ENCODE measurements at places on chromosomes 7 and 10. TPM values are rescaled to one million over a fixed set of nuclear protein-coding genes. Genes with fewer than 3 reads are reported as not detected.
A peak's percentile ranks its signal among the peaks of the same experiment; 100 is the strongest.

LRRC18 gene
- not detected for total RNA-seq

DNA sequence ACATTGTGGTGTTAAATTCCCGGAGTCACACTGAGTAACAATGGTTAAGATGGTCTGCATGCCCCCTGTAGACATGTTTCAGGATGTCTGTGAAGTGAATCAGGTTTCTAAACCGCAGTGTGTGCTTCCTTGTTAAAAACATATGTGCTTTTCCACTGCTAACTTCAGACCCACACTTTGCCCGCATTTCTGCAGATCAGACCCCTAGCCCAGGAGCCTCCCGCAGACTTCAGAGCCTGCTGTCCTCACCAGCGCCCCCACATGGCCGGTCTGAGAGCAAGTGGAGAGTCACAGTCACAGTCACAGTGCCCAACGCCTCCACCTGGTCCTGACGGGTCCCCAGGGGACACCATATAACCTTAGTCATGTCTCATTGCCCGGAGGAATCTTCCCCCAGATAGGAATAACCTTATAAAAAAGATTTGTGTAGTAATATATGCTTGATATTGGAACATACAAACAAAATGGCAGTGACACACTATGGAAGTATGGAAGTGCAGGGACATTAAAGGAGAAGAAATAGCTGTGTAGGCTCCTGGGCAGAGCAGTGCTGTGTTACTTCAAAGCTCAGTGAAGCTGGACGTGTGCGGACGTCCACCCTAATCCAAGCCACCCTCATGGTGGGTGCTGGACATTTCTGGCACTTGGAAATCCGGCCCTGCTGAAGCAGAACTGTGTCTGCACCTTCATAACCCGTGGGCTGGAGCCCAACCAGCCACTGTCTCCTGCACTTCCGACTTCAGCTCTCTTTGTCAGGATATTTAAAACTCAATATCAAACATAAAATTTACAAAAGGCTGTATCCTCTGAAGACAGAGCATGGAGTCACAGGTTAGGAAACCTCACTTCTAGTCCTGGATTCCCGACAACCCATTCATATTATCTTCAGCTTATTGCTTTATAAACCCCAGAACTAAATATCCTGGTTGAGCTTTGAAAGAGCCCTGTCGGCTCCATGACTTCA is 29.0 kb downstream of the GSTO2 start:
- no peaks in the 10 kb centered on the region for H3K27me3 ChIP-seq
- no peaks in the 10 kb centered on the region for H3K4me1 ChIP-seq
- no peaks in the 10 kb centered on the region for H3K36me3 ChIP-seq

GRCh38 chr7:105881439-105881838 is 5.0 kb upstream of the ATXN7L1 start:
- H3K27ac ChIP-seq: no peak overlapping the region
- DNase-seq: no peak
- H3K27me3 ChIP-seq: no peaks in the 10 kb centered on the region
- H3K36me3 ChIP-seq: no peaks in the 10 kb centered on the region
- H3K4me3 ChIP-seq: no peak overlapping the region
- no peaks in the 10 kb centered on the region for H3K4me1 ChIP-seq

DNA sequence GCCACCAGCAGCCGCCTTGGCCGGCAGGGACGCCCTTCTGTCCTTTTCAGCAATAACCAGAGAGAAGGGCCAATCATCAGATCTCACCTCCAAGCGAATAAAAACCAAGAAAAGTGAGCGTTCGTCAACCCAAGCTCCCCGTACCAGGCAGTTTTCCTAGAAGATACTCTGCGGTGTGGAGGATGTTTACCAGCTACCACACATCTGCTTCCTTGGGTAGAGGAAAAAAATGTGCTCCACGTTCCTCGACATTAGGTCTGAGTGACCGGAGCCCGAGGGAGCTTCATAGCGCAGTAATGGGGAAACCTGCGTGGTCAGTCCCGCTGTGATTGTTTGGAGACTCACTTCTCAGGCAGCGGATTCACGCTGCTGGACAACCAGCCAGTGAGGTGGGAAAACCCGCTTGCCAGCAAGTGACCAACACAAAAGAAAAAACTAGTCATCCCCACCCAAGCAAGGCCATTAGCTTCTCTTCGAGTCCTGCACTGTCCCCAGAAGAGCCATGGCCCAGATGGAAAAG is 73.0 kb downstream of the ZRANB1 start:
- DNase-seq: no peak
- no peak overlapping the region for H3K4me3 ChIP-seq
- no peaks in the 10 kb centered on the region for H3K4me1 ChIP-seq
- H3K36me3 ChIP-seq: no peaks in the 10 kb centered on the region
- no peaks in the 10 kb centered on the region for H3K27me3 ChIP-seq

DNA sequence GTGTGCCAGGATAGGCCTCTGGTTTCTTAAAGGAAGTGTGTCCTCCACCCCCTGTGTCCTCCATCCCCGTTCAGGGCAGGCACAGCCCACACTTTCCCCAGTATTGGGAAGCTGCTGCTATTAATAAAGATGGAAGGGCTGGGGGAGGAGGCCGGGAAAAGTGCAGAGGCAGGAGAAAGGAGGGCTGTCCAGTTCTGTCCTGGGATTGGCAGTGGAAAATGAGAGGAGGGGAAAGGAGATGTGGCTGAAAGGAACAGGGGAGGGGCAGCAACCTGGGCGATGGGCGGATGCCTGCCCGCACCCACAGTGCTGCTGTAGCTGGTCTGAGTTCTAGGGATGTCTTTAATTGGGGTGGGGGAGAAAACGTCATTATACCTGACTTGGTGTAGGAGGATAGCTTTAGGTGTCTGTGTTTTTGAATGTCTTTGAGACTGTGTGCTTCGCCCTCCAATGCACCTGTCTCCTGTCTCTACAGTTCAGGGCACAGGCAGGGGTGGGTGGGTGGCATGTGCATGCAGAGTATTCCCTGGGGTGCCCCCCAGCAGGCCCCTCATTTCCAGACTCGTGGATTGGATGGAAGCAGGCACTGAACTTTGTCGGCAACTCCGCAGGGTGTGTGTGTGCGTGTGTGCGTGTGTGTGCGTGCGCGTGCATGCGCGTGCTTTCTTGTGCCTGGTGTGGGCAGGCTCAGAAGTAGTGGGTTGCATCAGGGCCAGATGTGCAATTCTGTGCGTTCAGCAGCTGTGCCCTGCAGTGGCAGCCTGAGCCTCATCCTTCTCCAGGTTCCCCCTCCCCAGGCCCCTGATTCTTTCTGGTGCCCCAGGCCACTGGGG is 2.5 kb downstream of the TRIM8 start:
- peak; percentile 47 for DNase-seq
- H3K36me3 ChIP-seq: no peaks in the 10 kb centered on the region
- peak overlapping the region; percentile 100 for H3K27ac ChIP-seq
